ENCODE measurements at places on chromosomes 2 and 18. TPM values are rescaled to one million over a fixed set of nuclear protein-coding genes. Genes with fewer than 3 reads are reported as not detected.

The HOXD8 gene
- total RNA-seq, result 31.3 TPM

The SP3 gene
- 73.6 TPM for total RNA-seq

The LRP1B gene
- 0.48 TPM for total RNA-seq

The RNF152 gene
- total RNA-seq, result 13.5 TPM

The ST6GAL2 gene
- total RNA-seq, result 15.5 TPM

The ASNSD1 gene
- 36.2 TPM for total RNA-seq

The ATOH8 gene
- 16.6 TPM for total RNA-seq

The CDK5R2 gene
- total RNA-seq, result not detected

The CPSF3 gene
- 18.2 TPM for total RNA-seq

The MROH2A gene
- not detected for total RNA-seq

The ERFE gene
- total RNA-seq, result 0.79 TPM

The ALLC gene
- not detected for total RNA-seq

The CFC1 gene
- total RNA-seq, result not detected

The UGGT1 gene
- 43.0 TPM for total RNA-seq

The LHCGR gene
- total RNA-seq, result not detected

The DSC3 gene
- 0.32 TPM for total RNA-seq
